ENCODE measurements at places on chromosomes 13 and 19. TPM values are rescaled to one million over a fixed set of nuclear protein-coding genes. Genes with fewer than 3 reads are reported as not detected.

GRCh38 chr13:28650284-28650683, 8.6 kb upstream of the POMP start:
- no peak overlapping the region for H3K27ac ChIP-seq
- H3K4me3 ChIP-seq: no peak overlapping the region
- H3K36me3 ChIP-seq: no peaks in the 10 kb centered on the region
- no peaks in the 10 kb centered on the region for H3K27me3 ChIP-seq

MTUS2 gene
- 0.21 TPM for total RNA-seq

GRCh38 chr19:2423071-2423914, 4.1 kb downstream of the TIMM13 start:
- H3K36me3 ChIP-seq: peaks cover 14% of the 10 kb centered on the region
- DNase-seq: no peak
- no peak overlapping the region for H3K27ac ChIP-seq

TEX101 gene
- not detected for total RNA-seq

GRCh38 chr13:110770678-110771077, 57.2 kb downstream of the ING1 start:
- H3K27ac ChIP-seq: no peak overlapping the region
- no peaks in the 10 kb centered on the region for H3K36me3 ChIP-seq
- no peaks in the 10 kb centered on the region for H3K27me3 ChIP-seq
- no peaks in the 10 kb centered on the region for H3K4me1 ChIP-seq
- H3K4me3 ChIP-seq: no peak overlapping the region

UHRF1 gene
- 1.3 TPM for total RNA-seq

- peaks cover 32% of the 10 kb centered on the region for H3K4me1 ChIP-seq
- peaks cover 15% of the 10 kb centered on the region for H3K27me3 ChIP-seq
- no peaks in the 10 kb centered on the region for H3K36me3 ChIP-seq
- H3K4me3 ChIP-seq: peak overlapping the region; percentile 54
- peak; percentile 94 for DNase-seq
Measured at GRCh38 chr19:12884926-12885748, 1.9 kb downstream of the KLF1 start.

DNA sequence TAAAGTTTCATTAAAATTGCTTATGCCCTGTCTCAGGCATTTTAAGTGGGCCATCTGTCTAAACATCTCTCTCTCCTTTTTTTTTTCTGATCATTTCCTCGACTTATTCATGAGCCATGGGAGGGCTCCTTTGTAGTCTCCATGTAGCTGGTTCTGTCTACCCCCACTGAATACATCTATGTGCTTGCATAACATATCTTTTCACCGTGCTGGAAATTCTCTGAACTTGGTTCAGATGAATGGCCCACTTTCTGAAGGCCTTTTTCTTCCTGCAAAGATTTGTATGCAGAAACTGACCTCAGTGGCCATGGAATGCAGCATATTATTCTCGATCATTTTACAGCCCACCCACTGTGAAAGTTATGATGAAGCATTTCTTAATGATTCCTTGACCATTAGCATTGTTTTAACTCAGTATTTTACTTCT, 225.3 kb downstream of the GGACT start:
- no peak overlapping the region for H3K27ac ChIP-seq

GRCh38 chr19:52566121-52566520, 4.0 kb upstream of the ZNF701 start:
- H3K4me3 ChIP-seq: no peak overlapping the region
- H3K27me3 ChIP-seq: no peaks in the 10 kb centered on the region
- H3K4me1 ChIP-seq: peaks cover 12% of the 10 kb centered on the region

DNA sequence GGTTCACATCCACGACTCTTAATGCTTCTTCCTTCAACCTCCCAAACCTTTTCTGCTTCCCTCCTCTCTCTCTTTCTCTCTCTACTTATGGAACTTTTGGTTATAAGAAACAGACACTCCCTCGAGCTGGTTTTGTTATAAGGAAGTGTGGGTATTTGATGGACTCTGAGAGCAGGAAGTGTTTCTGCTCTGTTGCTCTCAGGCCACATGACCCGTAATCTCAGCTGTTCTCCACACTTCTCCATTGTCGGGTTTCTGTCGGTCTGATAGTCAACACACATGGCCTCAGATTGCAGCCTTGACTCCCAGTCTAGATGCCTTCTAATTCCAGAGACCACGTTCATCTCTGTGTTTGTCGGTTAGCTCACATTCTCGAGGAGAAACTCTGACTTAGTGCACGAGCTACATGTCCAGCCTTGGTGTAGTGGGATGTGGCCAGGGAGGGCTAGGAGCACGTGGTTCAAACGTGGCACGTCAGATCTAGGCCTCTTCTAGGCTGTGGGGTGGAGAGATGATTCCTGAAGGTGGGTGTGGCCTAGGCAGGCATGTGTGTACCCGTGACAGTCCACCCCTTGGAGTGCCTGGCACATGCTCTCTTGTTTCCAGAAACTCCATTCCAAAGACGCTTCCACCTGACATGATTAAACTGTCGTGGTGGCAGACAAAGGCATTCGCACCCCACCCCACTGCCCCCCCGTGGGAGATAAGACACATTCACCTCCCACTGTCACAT, 26.3 kb downstream of the CNFN start:
- H3K27ac ChIP-seq: peak overlapping the region; percentile 18
- DNase-seq: no peak

GRCh38 chr19:46376241-46377153, 29.6 kb downstream of the PPP5C start:
- H3K27me3 ChIP-seq: no peaks in the 10 kb centered on the region
- H3K4me3 ChIP-seq: no peak overlapping the region
- DNase-seq: no peak
- no peak overlapping the region for H3K27ac ChIP-seq
- H3K36me3 ChIP-seq: peaks cover 64% of the 10 kb centered on the region

GRCh38 chr19:6238643-6239281, 41.0 kb downstream of the MLLT1 start:
- peak overlapping the region; percentile 77 for H3K27ac ChIP-seq
- peak; percentile 50 for DNase-seq
- peaks cover 93% of the 10 kb centered on the region for H3K4me1 ChIP-seq

GRCh38 chr19:18366021-18366435, 19.9 kb upstream of the GDF15 start:
- H3K27me3 ChIP-seq: no peaks in the 10 kb centered on the region
- H3K27ac ChIP-seq: peak overlapping the region; percentile 87
- H3K36me3 ChIP-seq: peaks cover 20% of the 10 kb centered on the region
- DNase-seq: no peak
- peaks cover 25% of the 10 kb centered on the region for H3K4me1 ChIP-seq

DNA sequence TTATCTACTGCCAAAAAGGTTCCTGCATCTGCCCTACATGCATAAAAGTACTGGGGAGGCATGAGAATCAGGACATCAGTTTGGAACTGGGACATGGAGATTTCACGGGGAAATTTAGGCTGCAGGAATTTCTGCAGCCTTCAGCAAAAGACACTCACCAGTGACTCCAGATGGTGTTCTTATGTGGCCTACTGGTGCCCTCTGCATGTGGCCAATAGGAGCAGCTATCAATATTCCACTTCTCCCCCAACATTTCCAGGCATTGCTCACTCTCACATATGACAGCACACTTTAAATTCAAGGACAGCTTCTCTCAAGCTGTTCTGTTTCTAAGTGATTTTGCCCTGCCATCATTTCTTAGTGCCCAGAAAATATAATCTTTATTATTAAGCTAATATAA, 570.5 kb upstream of the ARGLU1 start:
- H3K27ac ChIP-seq: no peak overlapping the region
- no peak overlapping the region for H3K4me3 ChIP-seq
- no peaks in the 10 kb centered on the region for H3K36me3 ChIP-seq
- no peak for DNase-seq

VSTM1 gene
- total RNA-seq: 1.7 TPM

DNA sequence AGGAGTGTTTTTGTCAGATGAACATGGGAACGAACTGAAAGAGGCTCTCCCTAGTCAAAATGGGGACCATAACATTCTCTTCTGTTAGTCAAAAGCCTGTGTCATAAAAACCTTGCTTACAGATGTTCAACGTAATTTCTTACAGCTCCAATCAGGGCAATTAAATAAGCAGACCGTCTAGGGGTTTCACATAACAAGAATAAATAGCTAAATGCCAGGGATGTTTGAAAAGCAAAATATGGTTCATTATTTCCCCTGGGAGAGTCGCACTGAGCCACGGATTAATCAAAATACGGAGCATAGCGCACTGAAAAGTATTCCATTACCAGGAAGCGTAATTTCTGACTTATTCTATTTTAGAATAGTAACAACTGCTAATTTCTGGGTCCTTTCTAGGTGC, 63.7 kb upstream of the MRI1 start:
- no peak overlapping the region for H3K4me3 ChIP-seq
- peaks cover 5% of the 10 kb centered on the region for H3K27me3 ChIP-seq
- no peaks in the 10 kb centered on the region for H3K36me3 ChIP-seq
- no peaks in the 10 kb centered on the region for H3K4me1 ChIP-seq
- H3K27ac ChIP-seq: no peak overlapping the region
- DNase-seq: no peak

- no peak overlapping the region for H3K4me3 ChIP-seq
- no peaks in the 10 kb centered on the region for H3K36me3 ChIP-seq
- H3K27me3 ChIP-seq: no peaks in the 10 kb centered on the region
- no peak overlapping the region for H3K27ac ChIP-seq
- no peak for DNase-seq
- no peaks in the 10 kb centered on the region for H3K4me1 ChIP-seq
Measured at GRCh38 chr13:45717349-45717748, 15.2 kb downstream of the CBY2 start.

RBM42 gene
- 56.1 TPM for total RNA-seq

DNA sequence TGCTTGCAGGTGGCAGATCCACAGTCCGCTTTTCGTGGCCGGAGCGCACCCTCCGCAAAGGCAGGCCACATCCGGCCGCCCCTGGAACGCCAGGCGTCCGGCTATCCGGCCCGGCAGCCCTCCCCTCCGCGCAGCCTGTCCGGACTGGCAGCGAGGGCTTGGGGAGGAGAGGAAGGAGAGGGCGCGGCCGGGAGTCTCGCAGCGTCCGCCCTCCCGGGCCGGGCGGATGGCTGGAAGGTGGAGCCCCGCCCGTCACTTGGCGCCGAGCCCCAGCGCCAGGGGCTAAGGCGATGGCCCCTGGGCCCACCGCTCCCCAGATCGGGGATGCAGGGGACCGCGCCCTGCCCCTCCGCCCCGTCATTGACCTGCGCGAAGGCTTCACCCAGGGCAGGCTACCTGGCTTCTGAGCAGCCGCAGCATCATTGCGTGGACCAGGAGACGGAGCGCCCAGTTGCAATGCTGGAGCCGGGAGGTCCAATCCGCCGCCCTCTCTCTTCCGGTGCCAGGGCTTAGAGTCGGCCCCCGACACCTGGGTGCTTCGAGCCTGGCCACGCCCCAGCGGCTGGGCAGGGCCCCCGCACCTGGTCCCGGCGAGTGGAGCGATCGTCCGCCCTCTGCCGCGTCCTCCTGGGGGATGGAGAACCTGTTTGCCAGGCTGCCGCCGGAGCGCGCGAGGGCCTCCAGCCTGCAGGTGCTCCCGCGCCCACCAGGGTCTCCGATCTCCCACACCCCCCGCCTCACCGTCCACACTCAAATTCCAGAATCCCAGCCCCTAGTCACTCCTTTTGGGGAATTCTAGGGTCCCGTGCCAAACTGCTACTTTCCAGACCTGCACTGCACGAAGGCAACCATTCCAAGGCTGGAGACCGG, at the start of gene FUT1:
TSS of gene FUT1 (minus strand) at position 146 of the 870 bp plus-strand sequence. CDS start 1,360 bp downstream, outside the sequence.
- peak within 1 kb of the TSS; percentile 61 for H3K4me3 ChIP-seq
- no peaks in the 10 kb centered on the region for H3K36me3 ChIP-seq
- H3K27ac ChIP-seq: peak within 1 kb of the TSS; percentile 75
- H3K4me1 ChIP-seq: peaks cover 26% of the 10 kb centered on the region

TPTE2 gene
- not detected for total RNA-seq

DNA sequence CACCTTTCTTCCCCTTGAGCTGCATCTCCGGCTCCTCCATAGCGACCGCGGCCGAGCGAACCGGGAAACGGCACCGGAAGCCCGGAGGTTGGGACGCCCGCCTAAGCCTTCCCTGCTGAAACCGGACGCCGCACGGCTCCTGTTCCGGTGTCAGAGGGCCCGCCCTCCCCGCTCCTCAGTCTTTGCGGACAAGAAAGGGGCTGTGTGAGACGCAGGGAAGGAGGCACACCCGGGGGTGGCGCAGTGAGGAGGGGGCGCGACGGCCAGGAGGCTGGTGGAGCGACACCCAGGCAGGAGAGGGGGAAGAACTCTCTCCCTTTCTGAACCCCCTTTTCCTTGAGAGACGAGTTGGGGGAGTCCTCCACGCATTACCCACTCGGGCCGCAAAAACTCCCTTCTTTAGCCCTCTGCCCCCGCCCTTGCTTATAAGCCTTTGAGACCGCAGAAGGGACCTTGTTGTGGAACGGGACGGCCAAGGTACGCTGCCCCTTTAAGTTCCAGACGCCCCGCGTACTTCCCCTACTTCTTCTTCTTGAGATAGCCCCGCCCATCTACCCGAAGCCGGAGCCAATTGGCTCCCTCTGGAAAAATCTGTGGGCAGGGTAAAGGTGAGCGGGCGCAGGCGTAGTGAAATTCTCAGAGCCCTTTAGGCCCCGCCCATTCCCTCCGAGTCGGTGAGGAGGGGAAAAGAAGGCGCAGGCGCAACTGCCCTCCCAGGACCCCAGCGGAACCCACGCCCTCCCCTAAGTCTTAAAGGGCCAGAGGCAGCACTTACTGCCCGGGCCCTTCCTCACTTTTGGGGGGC, at the start of the genes BORCS8 and RFXANK:
TSS of gene BORCS8 (minus strand) at position 75 of the 805 bp plus-strand sequence. CDS start at position 40, 35 bp downstream.
TSS of gene RFXANK (plus strand) at position 181 of the 805 bp plus-strand sequence. CDS start 1,689 bp downstream, outside the sequence.
- peak; percentile 99 for DNase-seq
- peak within 1 kb of the TSS; percentile 99 for H3K4me3 ChIP-seq
- H3K4me1 ChIP-seq: peaks cover 44% of the 10 kb centered on the region
- H3K27me3 ChIP-seq: no peaks in the 10 kb centered on the region
- H3K36me3 ChIP-seq: peaks cover 16% of the 10 kb centered on the region
- H3K27ac ChIP-seq: peak within 1 kb of the TSS; percentile 100

DNA sequence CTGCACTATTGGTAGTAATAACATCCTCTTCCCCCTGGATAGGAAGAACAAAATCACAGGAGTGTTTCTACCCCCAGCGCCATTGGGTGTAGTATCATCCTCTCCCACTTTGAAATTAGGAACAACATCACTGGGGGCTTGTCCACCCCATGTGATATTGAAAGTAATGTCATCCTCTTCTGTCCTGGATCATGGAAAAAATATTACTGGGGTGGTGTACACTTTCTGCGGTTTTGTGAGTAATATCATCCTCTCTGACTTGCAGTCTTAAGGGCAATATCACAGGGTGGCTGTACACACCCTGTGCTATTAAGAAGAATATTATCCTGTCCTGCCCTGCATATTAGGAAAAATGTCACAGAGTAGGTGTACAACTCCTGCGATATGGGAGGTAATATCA, 4.9 kb upstream of the RGCC start:
- H3K36me3 ChIP-seq: no peaks in the 10 kb centered on the region
- no peaks in the 10 kb centered on the region for H3K27me3 ChIP-seq
- H3K4me1 ChIP-seq: peaks cover 5% of the 10 kb centered on the region
- DNase-seq: no peak
- H3K27ac ChIP-seq: no peak overlapping the region
- H3K4me3 ChIP-seq: no peak overlapping the region

Measured in lower lobe of right lung (tissue), 2 donors.